ENCODE measurements at places on chromosomes 5 and 9. TPM values are rescaled to one million over a fixed set of nuclear protein-coding genes. Genes with fewer than 3 reads are reported as not detected.
A peak's percentile ranks its signal among the peaks of the same experiment; 100 is the strongest.

- no peak overlapping the region for H3K27ac ChIP-seq
- no peak for DNase-seq
- H3K27me3 ChIP-seq: no peaks in the 10 kb centered on the region
- H3K36me3 ChIP-seq: no peaks in the 10 kb centered on the region
- H3K4me3 ChIP-seq: no peak overlapping the region
- no peaks in the 10 kb centered on the region for H3K4me1 ChIP-seq
Measured at GRCh38 chr5:40437452-40437861, 242.3 kb upstream of the PTGER4 start.

GRCh38 chr9:70405808-70406433 lies 8.5 kb downstream of the KLF9 start:
- no peaks in the 10 kb centered on the region for H3K27me3 ChIP-seq
- DNase-seq: no peak
- peak overlapping the region; percentile 73 for H3K27ac ChIP-seq
- peaks cover 88% of the 10 kb centered on the region for H3K4me1 ChIP-seq
- no peak overlapping the region for H3K4me3 ChIP-seq
- no peaks in the 10 kb centered on the region for H3K36me3 ChIP-seq

GRCh38 chr9:121486043-121486442 lies 13.6 kb downstream of the GGTA1 start:
- no peak overlapping the region for H3K27ac ChIP-seq
- no peak for DNase-seq
- H3K4me1 ChIP-seq: peaks cover 49% of the 10 kb centered on the region
- H3K4me3 ChIP-seq: no peak overlapping the region
- H3K36me3 ChIP-seq: no peaks in the 10 kb centered on the region

GRCh38 chr9:72065076-72065475 lies 4.7 kb upstream of the C9orf57 start:
- no peak for DNase-seq
- H3K36me3 ChIP-seq: no peaks in the 10 kb centered on the region
- H3K27ac ChIP-seq: no peak overlapping the region

GRCh38 chr5:44099643-44100042 lies 289.6 kb downstream of the FGF10 start:
- H3K27ac ChIP-seq: no peak overlapping the region
- no peaks in the 10 kb centered on the region for H3K36me3 ChIP-seq
- H3K4me1 ChIP-seq: no peaks in the 10 kb centered on the region
- H3K4me3 ChIP-seq: no peak overlapping the region

- no peak overlapping the region for H3K4me3 ChIP-seq
- no peak for DNase-seq
- H3K27me3 ChIP-seq: no peaks in the 10 kb centered on the region
Measured at GRCh38 chr5:98957307-98957706, 28.5 kb upstream of the CHD1 start.

DNA sequence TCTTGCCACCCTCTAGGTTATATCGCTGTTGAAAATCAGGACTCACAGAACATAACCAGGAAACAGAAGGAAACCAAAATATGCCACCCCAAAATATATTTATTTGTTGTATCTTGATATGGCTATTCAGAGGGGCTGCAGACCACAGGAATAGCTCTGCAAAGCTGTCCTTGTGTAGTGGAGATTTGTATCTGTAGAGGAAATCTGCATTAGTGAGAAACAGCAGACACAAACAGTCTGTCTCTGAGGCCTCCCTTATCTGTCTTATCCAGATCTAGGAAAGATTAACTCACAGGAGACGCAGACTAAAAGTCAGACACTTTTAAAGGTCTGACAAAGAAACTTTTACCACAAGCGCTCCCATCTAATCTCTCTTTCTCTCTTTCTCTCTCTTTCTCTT lies 54.1 kb upstream of the CEMIP2 start:
- no peak for DNase-seq
- no peak overlapping the region for H3K27ac ChIP-seq
- no peak overlapping the region for H3K4me3 ChIP-seq
- H3K4me1 ChIP-seq: no peaks in the 10 kb centered on the region

DNA sequence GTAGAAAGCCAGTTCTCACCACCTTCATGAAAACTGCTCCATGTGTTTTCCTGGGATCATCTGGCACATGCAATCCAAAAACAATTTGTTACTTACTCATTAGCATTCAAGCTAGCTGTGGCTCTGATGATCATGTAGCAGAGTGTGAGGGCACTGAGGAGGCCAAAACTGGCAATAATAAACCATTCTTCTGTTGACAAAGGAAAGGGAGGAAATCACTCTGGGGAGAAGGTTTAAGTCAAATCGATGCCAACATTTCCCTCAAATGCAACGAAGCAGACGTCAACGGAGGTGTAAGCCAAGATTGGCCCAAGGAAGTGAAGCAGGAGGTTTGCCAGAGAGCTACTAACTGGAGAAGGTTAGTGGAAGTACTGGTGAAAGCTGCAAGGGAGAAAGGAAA lies 55.7 kb upstream of the TBC1D9B start:
- H3K4me3 ChIP-seq: no peak overlapping the region
- no peak for DNase-seq
- H3K27ac ChIP-seq: no peak overlapping the region

- H3K27ac ChIP-seq: no peak overlapping the region
- H3K4me3 ChIP-seq: no peak overlapping the region
- no peaks in the 10 kb centered on the region for H3K4me1 ChIP-seq
- peaks cover 9% of the 10 kb centered on the region for H3K27me3 ChIP-seq
- no peak for DNase-seq
- H3K36me3 ChIP-seq: no peaks in the 10 kb centered on the region
Measured at GRCh38 chr9:68648971-68649370, 56.1 kb upstream of the PIP5K1B start.

GRCh38 chr5:65209341-65209740 lies 272.4 kb downstream of the ADAMTS6 start:
- no peaks in the 10 kb centered on the region for H3K27me3 ChIP-seq
- no peak for DNase-seq
- H3K27ac ChIP-seq: no peak overlapping the region
- peaks cover 10% of the 10 kb centered on the region for H3K36me3 ChIP-seq
- H3K4me1 ChIP-seq: no peaks in the 10 kb centered on the region

DNA sequence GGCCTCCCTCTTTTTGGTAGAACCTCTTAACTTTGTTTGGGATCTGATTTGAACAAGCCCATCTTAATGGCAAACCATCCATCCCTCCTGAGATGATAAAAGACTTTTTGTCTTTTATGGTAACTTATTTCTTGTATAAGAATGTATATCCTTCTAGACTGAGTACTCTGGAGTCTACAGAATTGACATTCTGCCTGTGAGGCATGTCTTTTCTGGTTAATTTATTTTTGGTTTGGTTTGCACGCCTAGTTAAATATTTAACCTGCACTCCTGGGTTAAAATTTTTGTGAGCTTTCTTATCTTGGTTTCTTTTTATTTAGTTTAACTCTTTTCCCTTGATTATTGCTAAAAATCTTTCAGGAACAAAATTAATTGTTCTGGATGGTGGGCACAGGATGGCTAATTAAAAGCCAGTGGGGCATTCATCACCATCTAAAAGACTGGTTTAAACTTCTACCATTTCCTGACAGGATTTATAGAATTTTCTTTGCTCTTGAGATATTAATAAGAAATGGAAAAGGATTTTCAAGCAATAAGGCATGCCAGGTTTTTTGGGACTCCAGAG lies 50.3 kb downstream of the PHAX start:
- H3K4me1 ChIP-seq: no peaks in the 10 kb centered on the region
- no peaks in the 10 kb centered on the region for H3K36me3 ChIP-seq
- no peak for DNase-seq
- no peaks in the 10 kb centered on the region for H3K27me3 ChIP-seq

DNA sequence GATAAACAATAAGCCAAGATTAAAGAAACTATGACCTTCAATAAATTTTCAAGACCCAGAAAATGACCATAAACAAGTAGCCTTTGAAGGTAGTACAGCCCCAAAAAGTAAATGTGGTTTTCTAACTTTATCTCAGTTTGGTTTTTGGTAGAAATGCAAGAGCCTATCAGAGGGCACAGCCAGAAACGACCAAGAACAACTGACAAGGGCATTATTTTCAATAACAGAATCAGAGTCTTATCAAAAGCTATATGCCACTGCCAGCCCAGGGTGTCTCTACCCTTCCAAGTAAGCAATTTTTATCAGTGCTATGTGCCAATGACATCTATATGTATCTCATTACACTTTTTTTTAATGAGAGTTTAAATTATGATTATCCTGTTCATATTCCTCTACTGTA lies 11.8 kb upstream of the SPINK6 start:
- H3K4me3 ChIP-seq: no peak overlapping the region
- H3K36me3 ChIP-seq: no peaks in the 10 kb centered on the region
- no peaks in the 10 kb centered on the region for H3K4me1 ChIP-seq
- no peaks in the 10 kb centered on the region for H3K27me3 ChIP-seq
- DNase-seq: no peak

GRCh38 chr9:76451234-76451633 lies 7.7 kb upstream of the GCNT1 start:
- H3K27me3 ChIP-seq: no peaks in the 10 kb centered on the region
- no peak overlapping the region for H3K27ac ChIP-seq
- DNase-seq: no peak
- H3K4me3 ChIP-seq: no peak overlapping the region
- H3K4me1 ChIP-seq: no peaks in the 10 kb centered on the region
- no peaks in the 10 kb centered on the region for H3K36me3 ChIP-seq

Gene DNAJB5
- 107 TPM for polyA plus RNA-seq

Gene OR13C5
- not detected for polyA plus RNA-seq

Gene BAAT
- 0.15 TPM for polyA plus RNA-seq

Gene TMEM141
- polyA plus RNA-seq: 107 TPM

Gene SPATA31D4
- not detected for polyA plus RNA-seq

Gene ADRA1B
- 0.44 TPM for polyA plus RNA-seq

Gene GLIPR2
- 13.9 TPM for polyA plus RNA-seq

All from heart right ventricle (tissue), 16 donors.